ENCODE measurements at places on chromosomes 1 and 21.

DNA sequence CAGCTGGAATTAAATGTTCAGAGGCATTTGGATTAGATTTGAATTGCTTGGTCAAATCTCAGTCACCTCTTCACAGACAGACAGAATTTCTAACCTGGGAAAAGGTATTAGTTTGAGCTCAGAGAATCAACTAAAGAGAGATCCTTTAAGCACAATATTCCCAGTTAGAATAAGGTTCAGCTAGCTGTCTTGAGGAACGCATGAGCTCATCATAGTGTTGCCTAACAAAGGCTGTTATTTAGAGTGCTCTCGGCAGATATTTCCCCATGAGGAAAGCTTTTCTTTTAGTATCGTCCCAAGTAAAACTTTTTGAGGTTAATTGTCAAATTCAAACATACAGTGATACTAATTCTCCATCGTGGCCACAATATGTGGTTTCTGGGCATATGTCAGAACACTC, 269.9 kb downstream of the HLX start:
- peak; percentile 0 for DNase-seq

GRCh38 chr1:155529929-155530328, 32.7 kb downstream of the ASH1L start:
- DNase-seq: no peak

- DNase-seq: no peak
Observed at GRCh38 chr1:22096036-22096435, 43.5 kb downstream of the CDC42 start.

GRCh38 chr1:184757406-184757805, 2.7 kb upstream of the EDEM3 start:
- no peak for DNase-seq

DNA sequence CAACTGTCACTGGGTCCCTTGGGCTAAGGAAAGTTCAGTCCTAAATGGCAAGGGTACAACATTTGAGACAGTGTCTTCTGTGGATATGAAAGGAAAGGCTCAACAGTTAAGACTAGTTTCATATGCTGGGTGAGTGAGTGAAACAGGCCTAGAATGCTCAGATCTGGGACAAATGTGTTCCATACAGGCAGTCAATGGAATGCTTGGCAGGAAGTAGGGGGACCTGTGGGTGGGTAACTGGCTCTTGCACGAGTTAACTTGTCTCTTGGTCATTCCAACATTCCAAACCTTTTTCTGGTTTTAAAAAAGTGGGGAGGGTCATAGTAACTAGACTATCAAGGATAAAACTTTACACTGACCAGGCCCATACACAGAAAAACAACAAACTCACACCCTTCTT, 17.8 kb upstream of the ADAM30 start:
- no peak for DNase-seq

- DNase-seq: peak; percentile 11
Observed at GRCh38 chr1:207849016-207849415, 61.9 kb downstream of the CD34 start.

GRCh38 chr1:24418898-24419628, 3.5 kb downstream of the NIPAL3 start:
- peak; percentile 79 for DNase-seq
